ENCODE measurements at places on chromosomes 1 and 21.

DNA sequence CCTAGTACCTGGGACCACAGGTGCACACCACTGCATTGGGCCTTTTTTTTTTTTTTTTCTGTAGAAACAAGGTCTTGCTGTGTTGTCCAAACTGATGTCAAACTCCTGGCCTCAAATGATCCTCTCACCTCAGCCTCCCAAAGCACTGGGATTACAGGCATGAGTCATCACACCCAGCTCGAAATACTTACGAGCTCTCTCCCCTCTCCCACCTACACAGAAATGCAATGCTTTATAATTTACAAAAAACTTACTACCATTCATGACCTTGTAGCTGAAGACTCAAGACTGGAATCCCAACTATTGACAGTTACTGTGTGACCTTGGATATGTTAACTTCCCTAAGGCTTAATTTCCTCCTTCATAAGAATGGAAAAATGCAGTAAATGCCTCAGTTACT is 18.7 kb downstream of the FOXJ3 start:
- DNase-seq: no peak

DNA sequence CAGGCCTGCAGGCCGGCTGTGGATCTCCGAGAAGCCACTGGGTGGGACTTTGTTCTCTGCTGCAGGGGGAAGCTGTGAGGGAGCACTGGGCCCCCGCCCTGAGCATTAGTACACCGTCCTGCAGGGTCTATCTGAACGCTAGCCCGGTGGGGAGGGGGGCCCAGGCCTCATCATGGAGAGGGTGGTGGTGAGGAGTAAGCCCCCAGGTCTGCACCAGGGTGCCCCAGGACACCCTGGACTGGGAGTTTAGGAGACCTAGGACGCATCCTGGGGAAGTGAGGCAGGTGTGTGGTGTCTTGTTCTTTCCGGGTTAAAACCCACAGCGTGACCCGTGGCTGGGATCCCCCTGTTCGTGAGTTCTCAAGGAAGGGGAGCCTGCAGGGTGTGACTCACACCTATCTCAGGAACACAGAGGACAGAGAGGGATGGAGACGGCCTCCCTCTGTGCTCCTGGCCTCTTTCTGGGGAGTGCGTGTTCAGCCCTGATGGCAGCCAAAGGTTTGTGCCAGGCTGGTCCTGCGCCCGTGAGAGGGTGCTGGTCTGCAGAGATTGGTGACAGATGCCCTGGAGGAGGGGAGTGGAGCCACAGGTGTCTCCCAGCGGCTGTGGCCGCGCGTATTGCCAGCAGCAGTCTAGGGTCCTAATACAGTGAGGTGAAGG is 44.8 kb downstream of the AGPAT3 start:
- no peak for DNase-seq

GRCh38 chr21:43337901-43338655 is 88.9 kb downstream of the SIK1 start:
- DNase-seq: no peak

- no peak for DNase-seq
Measured at GRCh38 chr1:228781161-228781808, 46.0 kb downstream of the RHOU start.
